ENCODE measurements at places on chromosomes 5 and 9.
A peak's percentile ranks its signal among the peaks of the same experiment; 100 is the strongest.

GRCh38 chr9:83649080-83649479 is 26.1 kb downstream of the IDNK start:
- peak; percentile 77 for DNase-seq

- DNase-seq: no peak
Observed at GRCh38 chr9:89821081-89821480, 216.3 kb downstream of the GADD45G start.

- DNase-seq: no peak
Observed at GRCh38 chr5:86039351-86039750, 578.4 kb upstream of the COX7C start.

DNA sequence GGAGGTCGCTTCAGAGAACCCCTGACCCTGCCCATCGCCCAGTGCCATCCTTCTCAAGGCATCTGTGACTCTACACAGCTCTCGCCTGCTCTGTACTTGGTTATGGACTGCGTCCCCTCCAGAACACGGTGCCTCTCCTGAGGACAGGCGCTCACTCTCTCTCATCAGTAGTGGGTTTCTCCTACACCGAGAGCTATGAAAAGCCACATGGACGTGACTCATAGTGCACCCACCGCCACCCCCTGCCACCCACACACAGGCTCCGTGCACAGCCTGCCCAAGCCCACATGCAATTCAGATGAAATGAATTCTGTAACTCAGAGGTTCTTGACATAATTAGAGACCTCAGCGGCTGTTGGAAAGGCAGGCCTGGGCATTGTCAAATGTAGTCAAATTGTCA is 13.9 kb downstream of the GTF3C5 start:
- DNase-seq: no peak

GRCh38 chr5:180056153-180056552 is 15.4 kb downstream of the RNF130 start:
- DNase-seq: no peak

- DNase-seq: no peak
Observed at GRCh38 chr9:94630833-94631232, 8.5 kb downstream of the FBP1 start.

DNA sequence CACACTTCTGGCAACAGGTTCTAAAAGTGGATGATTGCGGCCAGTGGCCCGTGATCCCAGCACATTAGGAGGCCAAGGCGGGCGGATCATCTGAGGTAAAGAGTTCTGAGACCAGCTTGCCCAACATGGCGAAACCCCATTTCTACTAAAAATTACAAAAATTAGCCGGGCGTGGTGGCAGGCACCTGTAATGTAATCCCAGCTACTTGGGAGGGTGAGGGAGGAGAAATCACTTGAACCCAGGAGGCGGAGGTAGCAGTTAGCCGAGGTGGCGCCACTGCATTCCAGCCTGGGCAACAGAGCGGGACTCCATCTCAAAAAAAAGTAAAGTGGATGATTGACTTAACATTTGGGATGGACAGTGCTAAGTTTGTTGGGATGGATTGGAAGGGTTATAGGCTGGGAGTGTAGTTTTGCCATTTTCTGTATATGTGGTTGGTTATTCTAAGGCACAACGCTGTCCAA is 3.4 kb downstream of the MATR3 start:
- DNase-seq: no peak

GRCh38 chr9:87628346-87628745 is 97.6 kb upstream of the CTSL start:
- no peak for DNase-seq

GRCh38 chr5:117486261-117486660 is 911.6 kb upstream of the SEMA6A start:
- no peak for DNase-seq

DNA sequence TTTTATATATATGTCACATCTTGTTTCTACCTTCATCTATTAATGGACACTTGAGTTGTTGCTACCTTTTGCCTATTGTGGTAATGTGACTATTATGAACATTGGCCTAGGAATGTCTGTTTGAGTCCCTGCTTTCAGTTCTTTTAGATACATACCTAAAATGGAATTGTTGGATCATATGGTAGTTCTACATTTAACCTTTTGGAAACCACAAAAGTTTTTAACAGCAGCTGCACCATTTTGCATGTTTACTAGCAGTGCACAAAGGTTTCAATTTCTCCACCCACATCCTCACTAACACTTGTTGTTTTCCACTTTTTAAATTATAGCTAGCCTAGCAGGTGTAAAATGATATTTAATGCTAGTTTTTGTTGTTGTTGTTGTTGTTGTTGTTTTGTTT is 88.4 kb downstream of the GALNT10 start:
- DNase-seq: no peak
